A549 treated with dexamethasone at 1 μM for 4 hours (cell line): ENCODE measurements at places on chromosomes 4 and X. TPM values are rescaled to one million over a fixed set of nuclear protein-coding genes. Genes with fewer than 3 reads are reported as not detected.

Gene XAGE1A
- total RNA-seq: 21.1 to 62.0 TPM (median 33.5 TPM) in 5 replicates

Gene REELD1
- total RNA-seq: not detected in 5 replicates

Gene SMR3B
- not detected in 5 replicates for total RNA-seq

Gene PROM1
- 0.30 to 0.75 TPM (median 0.53 TPM) in 5 replicates for total RNA-seq

Gene PCDH19
- total RNA-seq: 0.02 to 0.07 TPM (median 0.06 TPM) in 5 replicates

Gene CCDC149
- total RNA-seq: 1.5 to 2.6 TPM (median 1.6 TPM) in 5 replicates

Gene STARD8
- total RNA-seq: 1.3 to 1.8 TPM (median 1.6 TPM) in 5 replicates

Gene AFF2
- not detected in 5 replicates for total RNA-seq

Gene DUX4
- total RNA-seq: not detected in 5 replicates

Gene XKRX
- 0.83 to 1.2 TPM (median 0.89 TPM) in 5 replicates for total RNA-seq

Gene NDNF
- not detected in 5 replicates for total RNA-seq

Gene PAGE2B
- not detected in 5 replicates for total RNA-seq

Gene SLC2A9
- 0.32 to 0.59 TPM (median 0.49 TPM) in 5 replicates for total RNA-seq

Gene TAB3
- 6.2 to 13.2 TPM (median 12.0 TPM) in 5 replicates for total RNA-seq

Gene TSPAN7
- total RNA-seq: 2.4 to 3.0 TPM (median 2.7 TPM) in 5 replicates

Gene TCEAL6
- total RNA-seq: not detected in 5 replicates

Gene PABPC4L
- 0.05 to 0.09 TPM (median 0.06 TPM) in 5 replicates for total RNA-seq

Gene YY2
- total RNA-seq: 1.8 to 2.5 TPM (median 2.1 TPM) in 5 replicates

Gene AR
- 2.8 to 4.3 TPM (median 3.6 TPM) in 5 replicates for total RNA-seq

Gene GLUD2
- 1.8 to 2.4 TPM (median 2.0 TPM) in 5 replicates for total RNA-seq
